ENCODE measurements at places on chromosomes 12 and 14.

- no peak overlapping the region for H3K4me3 ChIP-seq
- DNase-seq: no peak
- no peaks in the 10 kb centered on the region for H3K4me1 ChIP-seq
- no peak overlapping the region for H3K27ac ChIP-seq
- no peaks in the 10 kb centered on the region for H3K36me3 ChIP-seq
These were observed 159.9 kb upstream of the NOS1 start for GRCh38 chr12:117521346-117521745.

- DNase-seq: no peak
- no peak overlapping the region for H3K4me3 ChIP-seq
- H3K4me1 ChIP-seq: no peaks in the 10 kb centered on the region
- peaks cover 8% of the 10 kb centered on the region for H3K27me3 ChIP-seq
These were observed 83.3 kb upstream of the SLC38A4 start for GRCh38 chr12:46908936-46909635.

DNA sequence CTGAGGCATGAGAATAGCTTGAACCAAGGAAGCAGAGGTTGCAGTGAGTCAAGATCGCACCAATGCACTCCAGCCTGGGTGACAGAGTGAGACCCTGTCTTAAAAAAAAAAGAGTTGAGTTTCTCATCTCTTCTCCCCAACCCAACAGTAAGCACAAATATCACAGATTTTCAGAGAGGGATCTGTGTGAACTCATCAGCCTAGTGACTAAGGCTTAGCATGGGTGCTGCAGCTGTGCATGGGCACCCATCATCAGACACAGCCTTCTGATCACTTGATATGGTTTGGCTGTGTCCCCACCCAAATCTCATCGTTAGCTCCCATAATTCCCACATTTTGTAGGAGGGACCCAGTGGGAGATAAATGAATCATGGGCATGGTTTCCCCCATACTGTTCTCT is 298.9 kb downstream of the PCNX1 start:
- DNase-seq: no peak
- peaks cover 4% of the 10 kb centered on the region for H3K4me1 ChIP-seq
- no peak overlapping the region for H3K27ac ChIP-seq
- H3K27me3 ChIP-seq: peaks cover 8% of the 10 kb centered on the region
- peaks cover 2% of the 10 kb centered on the region for H3K36me3 ChIP-seq

DNA sequence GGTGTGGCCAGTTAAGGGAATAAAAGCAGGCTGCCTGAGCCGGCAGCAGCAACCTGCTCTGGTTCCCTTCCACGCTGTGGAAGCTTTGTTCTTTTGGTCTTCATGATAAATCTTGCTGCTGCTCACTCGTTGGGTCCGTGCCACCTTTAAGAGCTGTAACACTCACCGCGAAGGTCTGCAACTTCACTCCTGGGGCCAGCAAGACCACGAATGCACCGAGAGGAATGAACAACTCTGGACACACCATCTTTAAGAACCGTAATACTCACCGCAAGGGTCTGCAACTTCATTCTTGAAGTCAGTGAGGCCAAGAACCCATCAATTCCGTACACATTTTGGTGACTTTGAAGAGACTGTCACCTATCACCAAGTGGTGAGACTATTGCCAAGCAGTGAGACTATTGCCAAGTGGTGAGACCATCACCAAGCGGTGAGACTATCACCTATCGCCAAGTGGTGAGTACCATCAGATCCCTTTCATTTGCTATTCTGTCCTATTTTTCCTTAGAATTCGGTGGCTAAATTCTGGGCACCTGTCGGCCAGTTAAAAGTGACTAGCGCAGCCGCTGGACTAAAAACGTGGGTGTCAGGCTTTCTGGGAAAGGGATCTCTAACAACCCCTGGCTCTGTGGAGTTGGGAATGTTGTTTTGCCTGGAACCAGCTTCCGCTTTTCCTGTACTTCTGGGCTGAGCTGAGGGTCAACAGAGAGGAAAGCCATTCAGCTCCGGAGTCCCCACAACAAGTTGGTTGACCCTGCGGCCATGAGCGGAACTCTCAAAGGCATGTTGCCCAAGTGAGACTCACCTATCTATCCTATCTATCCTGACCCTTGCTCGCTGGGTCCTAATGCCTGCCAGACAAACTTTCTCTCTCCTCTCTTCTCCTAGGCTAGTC is at the start of gene DHRS2:
Gene DHRS2, plus strand, starts transcription at position 48 of the 895 bp plus-strand sequence. CDS start 2,501 bp downstream, outside the sequence.
- no peaks in the 10 kb centered on the region for H3K36me3 ChIP-seq
- no peak for DNase-seq
- no peaks in the 10 kb centered on the region for H3K27me3 ChIP-seq
- peaks cover 5% of the 10 kb centered on the region for H3K4me1 ChIP-seq

DNA sequence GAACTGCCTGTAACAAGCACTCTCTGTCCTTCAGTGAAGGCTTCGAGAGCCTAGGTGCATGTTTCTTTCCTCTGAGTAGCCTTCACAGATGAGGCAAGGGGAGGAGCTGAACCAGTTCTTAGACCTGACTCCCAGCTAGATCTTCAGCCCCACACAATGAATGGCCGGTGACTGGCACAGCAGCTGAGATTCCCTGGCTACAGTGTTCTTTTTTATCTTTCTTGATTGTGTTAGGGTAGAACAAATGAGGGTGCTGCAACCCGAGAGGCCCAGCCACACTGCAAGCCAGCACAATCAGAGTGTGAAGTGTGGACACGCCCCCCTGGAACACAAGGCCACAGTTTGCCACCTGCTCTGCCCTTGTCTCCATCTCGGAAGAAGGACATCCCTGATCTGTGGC is 19.1 kb upstream of the COL2A1 start:
- H3K27me3 ChIP-seq: peaks cover 13% of the 10 kb centered on the region
- no peaks in the 10 kb centered on the region for H3K36me3 ChIP-seq
- no peak for DNase-seq
- H3K27ac ChIP-seq: no peak overlapping the region
- H3K4me1 ChIP-seq: no peaks in the 10 kb centered on the region

- no peaks in the 10 kb centered on the region for H3K4me1 ChIP-seq
- H3K27me3 ChIP-seq: peaks cover 10% of the 10 kb centered on the region
- no peak overlapping the region for H3K4me3 ChIP-seq
- no peak for DNase-seq
- H3K36me3 ChIP-seq: no peaks in the 10 kb centered on the region
These were observed 17.8 kb upstream of the SALL2 start for GRCh38 chr14:21543963-21544362.

DNA sequence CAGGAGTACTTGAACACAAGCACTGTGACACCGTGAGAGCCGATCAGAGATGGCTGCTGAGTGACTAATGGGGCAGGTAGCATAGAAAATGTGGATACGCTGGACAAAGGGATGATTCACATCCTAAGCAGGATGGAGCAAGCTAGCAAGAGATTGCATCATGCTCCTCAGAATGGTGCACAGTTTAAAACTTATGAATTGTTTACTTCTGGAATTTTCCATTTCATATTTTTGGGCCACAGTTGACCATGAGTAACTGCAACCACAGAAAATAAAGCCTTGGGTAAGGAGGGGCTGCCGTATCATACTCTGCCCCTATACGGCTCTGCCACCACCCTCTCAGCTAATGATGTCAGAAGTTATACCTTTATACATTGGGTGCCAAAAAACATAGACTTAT is 23.3 kb upstream of the MARK3 start:
- H3K4me3 ChIP-seq: no peak overlapping the region
- H3K27me3 ChIP-seq: peaks cover 10% of the 10 kb centered on the region
- peaks cover 10% of the 10 kb centered on the region for H3K36me3 ChIP-seq
- H3K27ac ChIP-seq: peak overlapping the region; percentile 55

GRCh38 chr14:56137453-56137807 is 19.2 kb downstream of the PELI2 start:
- no peak for DNase-seq
- H3K27ac ChIP-seq: no peak overlapping the region
- H3K4me3 ChIP-seq: no peak overlapping the region
- peaks cover 29% of the 10 kb centered on the region for H3K4me1 ChIP-seq
- H3K36me3 ChIP-seq: peaks cover 1% of the 10 kb centered on the region

GRCh38 chr12:120247621-120248030 is 17.9 kb downstream of the PXN start:
- DNase-seq: no peak
- H3K4me3 ChIP-seq: no peak overlapping the region

- H3K27me3 ChIP-seq: peaks cover 63% of the 10 kb centered on the region
- peaks cover 14% of the 10 kb centered on the region for H3K4me1 ChIP-seq
- H3K4me3 ChIP-seq: no peak overlapping the region
- no peak for DNase-seq
- no peak overlapping the region for H3K27ac ChIP-seq
These were observed 4.5 kb downstream of the HMGA2 start for GRCh38 chr12:65828711-65829339.

- H3K4me1 ChIP-seq: peaks cover 2% of the 10 kb centered on the region
- H3K36me3 ChIP-seq: no peaks in the 10 kb centered on the region
- H3K27ac ChIP-seq: no peak overlapping the region
- no peaks in the 10 kb centered on the region for H3K27me3 ChIP-seq
These were observed 638.3 kb upstream of the TBX3 start for GRCh38 chr12:115322275-115322674.

DNA sequence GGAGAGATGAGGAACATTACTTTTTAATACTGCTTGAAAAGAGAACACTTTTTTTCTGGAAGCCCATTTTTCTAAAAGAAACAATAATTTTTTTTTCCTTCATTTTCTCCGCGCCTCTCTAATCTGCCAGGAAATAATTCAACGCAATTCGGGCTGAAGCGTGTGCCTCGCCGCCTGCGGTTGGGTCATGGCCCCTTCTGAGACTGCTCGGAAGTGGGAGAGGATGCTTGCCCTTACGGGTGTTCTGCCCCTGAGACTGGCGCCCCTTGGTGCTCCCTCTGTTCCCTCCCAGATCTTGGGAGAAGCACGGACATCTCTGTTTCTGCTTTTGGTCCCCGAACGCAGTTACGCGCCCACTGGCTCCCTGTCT is 332 bp upstream of the TBC1D30 start:
- H3K36me3 ChIP-seq: peaks cover 5% of the 10 kb centered on the region
- peak overlapping the region; percentile 78 for H3K4me3 ChIP-seq
- peaks cover 53% of the 10 kb centered on the region for H3K27me3 ChIP-seq

DNA sequence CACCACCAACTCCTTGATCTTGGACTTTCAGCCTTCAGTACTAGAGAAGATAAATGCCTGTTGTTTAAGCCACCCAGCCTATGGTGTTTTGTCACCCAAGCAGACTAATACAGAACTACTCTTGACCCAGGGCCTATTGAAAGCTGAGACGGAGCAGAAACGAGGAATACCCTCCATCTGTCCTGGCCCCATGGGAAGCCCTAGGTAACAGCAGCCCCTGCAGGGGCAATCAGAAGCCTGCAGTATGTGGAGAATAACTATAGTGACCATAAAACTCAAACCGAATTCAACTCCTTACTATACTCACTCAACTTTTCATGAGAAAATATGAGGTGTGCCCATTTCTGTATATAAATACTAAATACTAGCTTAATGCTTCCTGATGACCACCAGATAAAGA is 307.4 kb downstream of the NUAK1 start:
- H3K4me1 ChIP-seq: no peaks in the 10 kb centered on the region
- DNase-seq: no peak
- H3K36me3 ChIP-seq: no peaks in the 10 kb centered on the region
- no peaks in the 10 kb centered on the region for H3K27me3 ChIP-seq
- no peak overlapping the region for H3K27ac ChIP-seq

DNA sequence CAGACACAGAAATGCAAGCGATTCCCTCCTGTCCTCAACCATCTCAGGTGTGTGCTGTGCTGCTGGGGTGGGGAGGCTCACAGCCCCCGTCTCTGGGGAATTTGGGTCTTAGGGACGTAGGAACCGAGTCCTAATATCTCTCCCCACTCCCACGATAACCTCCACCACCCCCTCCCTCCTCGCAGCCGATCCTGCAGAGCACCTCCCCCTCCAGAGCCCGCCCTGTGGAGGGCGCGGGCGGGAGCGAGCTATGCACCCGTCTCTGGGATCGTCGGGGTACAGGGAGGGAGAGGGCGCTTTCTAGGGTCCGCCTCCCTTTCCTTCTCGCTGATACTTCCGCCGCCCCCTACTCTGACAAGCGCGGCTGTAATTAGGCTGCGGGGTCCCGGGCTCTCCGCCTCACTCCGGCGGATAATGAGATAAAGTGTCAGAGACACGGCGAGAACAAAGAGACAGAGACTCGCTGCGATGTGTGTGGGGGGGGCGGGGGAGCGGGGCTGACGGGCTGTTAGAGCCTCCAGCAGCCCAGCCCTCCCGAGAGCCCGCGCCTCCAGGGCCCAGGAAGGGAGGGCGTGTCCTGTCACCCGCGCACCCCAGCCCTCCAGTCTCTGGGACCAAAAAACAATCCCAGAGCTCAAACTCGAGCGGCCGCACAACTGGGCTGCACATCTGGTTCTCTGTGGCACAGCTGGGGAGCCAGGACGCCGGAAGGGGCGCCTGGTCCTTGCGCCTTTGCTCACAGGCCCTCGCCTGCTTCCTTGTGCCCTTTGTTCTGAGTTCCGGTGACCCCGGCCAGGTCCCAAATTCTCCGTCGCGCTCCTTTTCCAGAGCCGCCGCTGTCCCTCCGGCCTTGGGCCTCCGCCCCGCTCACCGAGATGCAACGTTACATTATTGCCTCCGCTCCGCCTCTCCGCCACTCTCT is 8.7 kb downstream of the SHMT2 start:
- no peak for DNase-seq
- H3K36me3 ChIP-seq: peaks cover 16% of the 10 kb centered on the region
- peaks cover 48% of the 10 kb centered on the region for H3K27me3 ChIP-seq
- H3K4me3 ChIP-seq: peak overlapping the region; percentile 84

GRCh38 chr12:54032627-54033100 is at the start of gene HOXC5:
HOXC5 (plus strand) TSS chr12:54033050; CDS start chr12:54033123, 73 bp downstream.
- peak; percentile 74 for DNase-seq
- no peak within 1 kb of the TSS for H3K27ac ChIP-seq
- H3K27me3 ChIP-seq: peaks cover 81% of the 10 kb centered on the region
- H3K4me3 ChIP-seq: peak within 1 kb of the TSS; percentile 62
- H3K36me3 ChIP-seq: no peaks in the 10 kb centered on the region
- H3K4me1 ChIP-seq: peaks cover 22% of the 10 kb centered on the region

GRCh38 chr12:48997719-48998496 is 1.3 kb downstream of the DDN start:
- peaks cover 36% of the 10 kb centered on the region for H3K4me1 ChIP-seq
- peaks cover 61% of the 10 kb centered on the region for H3K27me3 ChIP-seq
- peaks cover 20% of the 10 kb centered on the region for H3K36me3 ChIP-seq
- H3K27ac ChIP-seq: no peak overlapping the region
- peak; percentile 57 for DNase-seq
- peak overlapping the region; percentile 26 for H3K4me3 ChIP-seq

DNA sequence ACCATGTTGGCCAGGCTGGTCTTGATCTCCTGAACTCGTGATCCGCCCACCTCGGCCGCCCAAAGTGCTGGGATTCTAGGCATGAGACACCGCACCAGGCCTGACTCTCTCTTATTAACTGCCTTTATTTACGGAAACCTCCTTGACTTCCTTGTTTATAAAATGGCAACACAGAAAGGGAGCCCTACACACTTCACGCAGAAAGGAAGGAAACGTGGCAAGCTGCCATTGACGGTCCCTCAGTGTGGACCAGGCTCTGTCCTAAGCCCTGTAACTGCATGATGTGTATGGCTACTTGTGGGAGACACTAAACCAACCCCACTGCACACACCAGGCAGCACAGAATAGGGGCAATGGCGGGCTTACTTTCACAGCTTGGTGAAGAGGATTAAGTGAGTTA is 11.7 kb downstream of the CINP start:
- peaks cover 9% of the 10 kb centered on the region for H3K4me1 ChIP-seq
- H3K27ac ChIP-seq: no peak overlapping the region
- no peak for DNase-seq
- H3K4me3 ChIP-seq: no peak overlapping the region

GRCh38 chr14:50560931-50561285 is 963 bp downstream of the ATL1 start:
- DNase-seq: peak; percentile 61
- no peak overlapping the region for H3K27ac ChIP-seq
- H3K4me3 ChIP-seq: peak overlapping the region; percentile 78
- peaks cover 14% of the 10 kb centered on the region for H3K4me1 ChIP-seq
- no peaks in the 10 kb centered on the region for H3K36me3 ChIP-seq
